ENCODE measurements at places on chromosomes 13 and 19.

- DNase-seq, result no peak
Measured at GRCh38 chr13:94764576-94765321, 52.4 kb upstream of the SOX21 start.

- no peak for DNase-seq
Measured at GRCh38 chr13:67147342-67148133, 82.6 kb downstream of the PCDH9 start.

- DNase-seq, result no peak
Measured at GRCh38 chr19:39924389-39924788, 10.0 kb downstream of the FCGBP start.

DNA sequence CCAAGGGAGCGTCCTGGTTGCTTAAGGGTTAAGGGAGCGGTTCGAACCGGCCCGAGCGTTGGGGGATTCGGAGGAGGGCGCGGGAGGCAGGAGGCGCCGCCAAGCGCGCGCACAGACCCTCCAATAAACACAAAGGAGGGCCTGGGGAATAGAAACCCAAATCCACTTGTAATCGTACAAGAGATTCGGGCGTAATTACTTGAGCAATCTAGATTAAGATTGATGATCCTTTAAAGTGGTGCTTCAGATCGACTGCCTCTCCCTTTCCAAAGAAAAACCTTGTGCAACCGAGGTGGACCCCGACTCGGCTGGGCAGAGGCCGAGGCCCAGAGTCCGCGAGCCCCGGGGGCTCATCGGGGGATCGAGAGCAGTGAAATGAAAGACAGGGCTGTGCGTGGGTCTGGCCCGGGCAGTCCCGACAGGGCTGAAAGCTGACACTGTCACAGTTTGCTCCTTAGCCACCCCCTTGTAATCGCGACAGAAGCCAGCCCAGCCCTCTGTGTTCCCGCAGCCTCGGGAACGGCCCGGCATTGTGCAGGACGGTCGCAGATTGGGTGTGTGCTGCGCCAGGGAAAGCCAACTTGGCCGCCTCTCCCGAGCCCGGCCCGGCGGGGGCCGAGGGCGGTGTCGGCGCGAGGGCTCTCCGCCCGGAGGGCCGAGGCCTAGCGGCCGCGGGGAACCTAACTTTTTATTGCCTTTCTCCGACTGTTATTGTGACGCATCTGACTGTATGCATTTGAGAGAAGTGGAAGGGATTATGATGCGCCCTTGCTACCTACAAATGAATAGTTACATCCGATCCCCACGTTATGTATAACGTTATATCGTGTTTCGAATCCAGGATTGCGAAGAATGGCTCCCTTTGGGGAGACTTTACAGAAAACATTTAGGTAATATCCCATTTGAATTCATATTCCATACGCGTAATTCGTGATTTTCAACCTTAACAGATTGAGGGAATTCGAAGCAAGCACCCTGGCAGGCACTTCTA is 5.5 kb downstream of the MAB21L1 start:
- DNase-seq, result no peak

DNA sequence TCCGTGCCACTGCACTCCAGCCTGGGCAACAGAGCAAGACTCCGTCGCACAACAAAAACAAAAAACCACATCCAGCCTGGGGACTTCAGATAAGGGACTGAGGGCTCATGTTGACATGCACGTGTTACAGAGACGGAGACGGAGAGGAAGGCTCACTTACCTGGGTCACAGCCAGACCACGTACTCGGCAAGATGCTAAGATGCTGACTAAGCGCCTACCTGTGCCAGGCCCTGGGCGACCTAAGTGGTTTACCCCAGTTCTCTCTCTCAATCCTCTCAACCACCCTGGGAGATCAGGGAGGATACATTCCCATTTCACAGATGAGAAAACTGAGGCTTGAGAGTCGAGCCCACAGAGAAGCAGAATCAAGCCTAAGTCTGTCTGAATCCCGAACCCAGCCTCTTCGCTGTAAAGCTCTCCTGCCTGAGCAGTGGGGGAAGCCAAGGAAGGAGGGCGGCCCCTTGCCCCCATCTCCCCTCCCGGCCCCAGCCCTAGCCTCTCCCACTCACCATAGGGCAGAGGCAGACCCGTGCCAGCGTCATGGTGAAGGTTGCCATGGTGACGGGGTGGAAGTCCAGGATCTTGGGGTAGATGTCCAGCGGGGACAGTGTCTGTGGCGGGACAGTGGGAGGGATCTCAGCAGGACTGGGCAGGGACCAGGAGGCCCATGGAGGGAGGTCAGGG is 13.5 kb downstream of the ERCC2 start:
- DNase-seq, result no peak

DNA sequence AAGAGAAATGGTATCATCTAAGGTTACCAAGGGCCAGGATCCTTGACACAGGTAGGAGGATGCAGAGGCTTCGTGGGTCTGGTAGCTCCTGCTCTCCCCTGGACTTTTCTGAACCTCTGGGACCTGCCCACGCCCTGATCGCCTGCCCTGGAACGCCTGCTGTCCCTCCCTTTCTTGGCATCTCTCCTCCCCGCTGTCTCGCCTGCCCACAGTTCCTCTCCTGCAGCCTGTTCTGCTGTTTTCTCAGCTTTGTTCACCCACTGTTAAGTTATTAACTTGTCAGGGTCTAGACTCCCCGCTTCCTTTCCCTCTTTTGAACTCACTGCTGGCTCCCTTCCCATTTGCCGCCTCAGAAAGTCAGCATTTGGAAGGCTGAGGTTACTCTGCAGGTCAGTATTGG is 19.8 kb downstream of the SERP2 start:
- no peak for DNase-seq

- DNase-seq, result no peak
Measured at GRCh38 chr19:38711726-38712153, 32.5 kb downstream of the CAPN12 start.

DNA sequence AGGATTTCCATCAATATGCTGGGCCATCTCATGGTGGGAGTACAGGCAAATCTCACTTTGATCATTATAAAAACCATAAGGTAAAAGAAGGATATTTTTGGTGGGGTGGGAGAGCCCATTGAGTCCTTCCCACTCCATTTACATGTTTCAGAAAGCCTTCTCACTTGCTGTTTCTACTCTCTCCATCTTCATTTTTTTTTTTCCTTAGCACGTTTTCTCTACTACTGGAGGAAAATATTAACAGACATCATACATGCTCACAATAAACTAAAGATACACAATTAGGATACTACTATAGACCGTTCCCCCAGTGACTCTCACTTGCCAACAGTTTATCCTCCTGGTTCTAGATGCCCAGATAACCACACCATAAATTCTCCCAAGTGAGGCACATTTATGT is 1.8 kb upstream of the AKAP8 start:
- no peak for DNase-seq

- DNase-seq, result no peak
Measured at GRCh38 chr13:21573920-21574712, 29.9 kb downstream of the MICU2 start.

Measured in SHP77 treated with DMSO at 0.1 percent for 48 hours (cell line).